ENCODE measurements at places on chromosomes 7 and 10.
A peak's percentile ranks its signal among the peaks of the same experiment; 100 is the strongest.

- DNase-seq, result no peak
Measured at GRCh38 chr10:102534333-102534732, 30.6 kb downstream of the SUFU start.

- no peak for DNase-seq
Measured at GRCh38 chr10:25072786-25073185, 56.4 kb downstream of the THNSL1 start.

GRCh38 chr7:81783818-81784217, 14.0 kb upstream of the HGF start:
- no peak for DNase-seq

DNA sequence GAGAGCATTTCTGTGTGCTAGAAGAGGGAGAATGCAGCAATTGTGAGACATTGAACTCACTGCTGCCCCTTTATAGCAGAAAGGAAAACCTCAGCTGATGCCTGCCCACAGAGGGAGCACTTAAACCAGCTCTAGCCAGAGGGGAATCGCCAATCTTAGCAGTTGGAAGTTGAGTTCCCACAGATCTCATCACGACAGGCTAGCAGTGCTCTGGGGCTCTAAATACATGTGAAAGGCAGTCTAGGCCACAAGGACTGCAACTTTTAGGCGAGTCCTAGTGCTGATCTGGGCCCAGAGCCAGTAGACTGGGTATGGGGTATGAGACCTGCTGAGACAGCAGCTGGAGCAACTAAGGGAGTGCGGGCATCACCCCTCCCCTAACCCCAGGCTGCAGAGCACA, 25.2 kb upstream of the PRR15 start:
- DNase-seq, result no peak

GRCh38 chr10:84542522-84543490, 214.4 kb downstream of the CCSER2 start:
- no peak for DNase-seq

DNA sequence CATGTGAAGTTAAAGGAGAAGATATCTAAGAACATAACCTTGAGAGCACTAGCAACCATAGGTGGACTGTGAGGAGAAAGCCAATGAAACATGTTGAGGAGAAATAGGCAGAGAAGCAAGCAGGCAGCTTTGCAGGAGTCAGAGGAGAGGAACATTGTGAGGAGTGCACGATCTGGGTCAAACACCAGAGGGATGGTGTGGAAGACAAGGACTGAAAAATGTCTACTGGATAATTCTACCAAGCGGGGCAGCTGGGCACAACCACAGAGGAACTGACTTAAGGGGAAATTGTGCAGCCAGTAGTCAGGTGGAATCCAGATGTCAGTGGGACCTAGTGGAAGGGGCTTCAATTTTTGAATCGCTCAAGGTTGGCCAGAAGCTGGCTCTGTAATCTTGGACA, 111.9 kb upstream of the LANCL2 start:
- no peak for DNase-seq

DNA sequence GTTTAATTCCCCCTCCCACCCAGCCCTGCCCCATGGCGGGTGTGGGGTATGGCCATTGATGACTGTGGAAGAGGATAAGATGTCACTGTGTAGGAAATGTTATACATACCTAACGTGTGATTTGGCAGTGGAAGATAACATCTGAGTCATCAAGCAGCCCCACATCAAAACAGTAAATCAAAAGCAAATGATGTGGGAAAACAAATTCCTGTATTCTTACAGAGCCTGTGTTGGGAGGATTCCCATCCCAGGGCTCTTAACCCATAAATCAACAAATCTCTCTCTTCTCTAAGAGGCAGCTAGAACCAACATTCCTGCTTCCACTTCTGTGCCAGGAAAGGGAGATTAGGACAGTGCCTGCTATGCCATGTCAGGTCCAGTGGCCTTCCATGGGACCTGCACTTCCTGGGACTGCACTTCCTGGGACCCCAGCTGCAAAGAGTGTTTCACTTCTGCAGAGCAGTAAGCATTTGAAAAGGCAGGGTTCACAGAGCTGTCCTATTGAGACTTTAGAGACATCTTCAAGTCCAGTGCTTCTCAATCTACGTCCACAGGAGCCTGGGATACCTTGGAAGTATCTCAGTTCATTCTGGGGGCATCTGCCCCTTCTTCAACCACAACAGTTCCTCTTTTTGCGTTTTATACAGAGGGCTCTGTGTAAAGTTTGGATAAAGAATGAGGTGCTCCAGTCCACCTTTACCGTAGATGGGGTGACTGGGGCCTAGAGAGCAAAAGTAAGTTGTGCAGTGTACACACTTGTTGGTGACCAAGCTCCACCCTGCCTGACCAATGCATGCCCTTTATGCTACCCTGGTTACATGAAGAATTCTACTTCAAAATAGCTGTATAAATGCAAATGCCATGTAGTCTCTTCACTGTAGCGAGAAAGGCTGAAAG, 45.7 kb downstream of the ATXN7L1 start:
- DNase-seq, result peak; percentile 95

DNA sequence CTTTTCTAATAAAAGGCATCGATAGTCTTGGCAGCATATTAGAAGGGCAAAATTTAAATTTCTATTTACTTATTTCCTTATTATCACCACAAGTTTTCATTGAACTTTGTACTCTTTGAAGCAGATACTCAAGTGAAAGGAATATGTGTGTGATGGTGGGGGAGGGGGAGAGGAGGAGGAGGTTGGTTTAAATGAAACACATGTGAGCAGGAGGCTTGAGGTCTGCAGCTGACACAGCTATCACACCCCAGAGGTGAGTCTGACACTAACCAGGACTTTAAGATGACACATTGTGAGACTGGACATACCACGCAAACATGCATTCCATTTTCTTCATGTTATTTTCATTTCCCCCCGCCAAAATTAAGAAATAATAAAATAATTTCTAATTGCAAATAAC, 63.3 kb downstream of the CTTNBP2 start:
- DNase-seq, result no peak

GRCh38 chr7:38880035-38880434, 29.0 kb downstream of the VPS41 start:
- DNase-seq, result no peak

- no peak for DNase-seq
Measured at GRCh38 chr7:114530057-114530611, 115.5 kb downstream of the FOXP2 start.

GRCh38 chr7:2870471-2870931, 26.4 kb upstream of the GNA12 start:
- no peak for DNase-seq

DNA sequence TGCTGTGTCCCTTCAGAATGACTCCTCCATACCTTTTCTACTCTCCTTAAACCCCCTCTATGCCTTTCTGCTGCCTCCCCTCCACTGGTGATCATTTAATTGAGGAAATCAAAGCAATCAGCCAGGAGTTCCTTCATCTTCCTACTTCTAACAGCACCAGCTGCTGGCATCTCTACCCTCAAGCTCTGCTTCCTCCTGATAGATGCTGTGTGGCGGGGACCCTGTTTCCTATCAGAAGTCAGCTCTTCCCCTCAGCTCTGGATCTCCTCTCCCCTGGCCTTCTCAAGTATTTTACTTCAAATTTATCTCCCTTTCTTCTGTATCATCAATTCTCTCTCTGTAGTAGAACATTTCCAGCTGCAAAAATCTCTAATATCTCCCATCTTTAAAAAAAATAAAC, 183.7 kb downstream of the ELMO1 start:
- DNase-seq, result no peak

GRCh38 chr10:71725998-71726579, 6.5 kb upstream of the C10orf105 start:
- DNase-seq, result no peak

DNA sequence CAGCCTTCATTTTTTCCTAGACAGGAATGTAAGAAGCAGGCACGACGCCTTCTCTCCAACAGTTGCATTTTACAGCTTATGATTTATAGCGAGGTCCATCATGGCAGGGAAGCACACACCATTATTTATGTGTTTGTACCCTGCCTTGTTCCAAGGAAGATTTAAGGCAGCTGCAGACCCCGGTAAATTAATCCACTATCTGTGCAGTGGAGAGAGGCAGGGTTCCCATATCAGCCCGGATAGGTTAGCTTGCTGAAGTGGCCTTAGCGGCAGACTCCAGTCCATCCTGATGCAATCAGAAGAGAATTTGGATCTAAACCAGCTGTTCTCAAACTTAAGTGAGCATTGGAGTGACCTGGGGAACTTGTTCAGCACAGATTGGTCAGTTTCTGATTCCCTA, 359.4 kb downstream of the GALNT17 start:
- DNase-seq, result no peak

DNA sequence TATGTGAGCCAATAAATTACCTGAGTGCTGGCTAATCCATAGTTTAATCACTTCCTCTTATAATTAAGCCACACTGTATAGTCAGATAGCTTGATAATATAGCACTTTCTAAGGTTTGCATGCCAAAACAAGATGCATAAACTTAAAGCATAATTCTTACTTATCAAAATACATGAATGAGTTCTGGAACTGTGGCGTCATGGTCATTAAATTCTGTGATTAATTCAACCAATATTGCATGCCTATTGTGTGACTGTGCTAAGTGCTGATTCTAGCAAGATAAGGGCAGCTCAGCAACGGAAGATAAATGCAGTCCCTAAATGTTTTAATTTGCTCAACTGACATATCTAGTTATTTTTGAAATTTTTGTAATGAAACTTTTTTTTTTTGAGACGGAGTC, 29.7 kb downstream of the HOXA1 start:
- DNase-seq, result peak; percentile 24

DNA sequence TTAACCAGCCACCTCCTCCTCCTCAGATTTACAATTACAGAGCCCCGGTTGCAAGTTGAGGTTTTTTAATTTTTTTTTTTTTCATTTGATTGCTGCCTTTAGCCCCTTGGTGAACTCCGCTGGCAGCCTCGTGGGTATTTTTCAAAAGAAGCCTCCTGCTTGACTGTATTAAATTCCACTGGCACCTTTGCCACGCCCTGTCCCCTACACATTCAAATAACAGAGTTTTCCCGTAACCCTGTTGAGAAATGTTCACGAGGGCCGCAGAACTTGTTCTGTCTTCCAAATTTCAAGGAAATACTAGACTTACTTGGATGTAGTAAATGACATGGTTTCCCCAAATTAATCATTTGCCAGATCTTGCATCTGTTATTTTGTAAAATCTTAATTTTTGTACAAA, 167.0 kb downstream of the ARID5B start:
- no peak for DNase-seq

- DNase-seq, result no peak
Measured at GRCh38 chr7:16233517-16233916, 187.8 kb downstream of the CRPPA start.

- no peak for DNase-seq
Measured at GRCh38 chr10:88028072-88028471, 164.6 kb downstream of the PTEN start.

- DNase-seq, result peak; percentile 90
Measured at GRCh38 chr10:114779803-114780576, 41.6 kb upstream of the FHIP2A start.

GRCh38 chr7:48213226-48213625, 42.0 kb downstream of the ABCA13 start:
- DNase-seq, result no peak

- no peak for DNase-seq
Measured at GRCh38 chr7:105187302-105188169, 173.5 kb downstream of the KMT2E start.

GRCh38 chr10:103663802-103664201, 170.3 kb downstream of the NEURL1 start:
- no peak for DNase-seq

- DNase-seq, result no peak
Measured at GRCh38 chr10:6583447-6583846, 3.4 kb upstream of the PRKCQ start.

- DNase-seq, result no peak
Measured at GRCh38 chr10:119535837-119536507, 6.5 kb downstream of the RGS10 start.

DNA sequence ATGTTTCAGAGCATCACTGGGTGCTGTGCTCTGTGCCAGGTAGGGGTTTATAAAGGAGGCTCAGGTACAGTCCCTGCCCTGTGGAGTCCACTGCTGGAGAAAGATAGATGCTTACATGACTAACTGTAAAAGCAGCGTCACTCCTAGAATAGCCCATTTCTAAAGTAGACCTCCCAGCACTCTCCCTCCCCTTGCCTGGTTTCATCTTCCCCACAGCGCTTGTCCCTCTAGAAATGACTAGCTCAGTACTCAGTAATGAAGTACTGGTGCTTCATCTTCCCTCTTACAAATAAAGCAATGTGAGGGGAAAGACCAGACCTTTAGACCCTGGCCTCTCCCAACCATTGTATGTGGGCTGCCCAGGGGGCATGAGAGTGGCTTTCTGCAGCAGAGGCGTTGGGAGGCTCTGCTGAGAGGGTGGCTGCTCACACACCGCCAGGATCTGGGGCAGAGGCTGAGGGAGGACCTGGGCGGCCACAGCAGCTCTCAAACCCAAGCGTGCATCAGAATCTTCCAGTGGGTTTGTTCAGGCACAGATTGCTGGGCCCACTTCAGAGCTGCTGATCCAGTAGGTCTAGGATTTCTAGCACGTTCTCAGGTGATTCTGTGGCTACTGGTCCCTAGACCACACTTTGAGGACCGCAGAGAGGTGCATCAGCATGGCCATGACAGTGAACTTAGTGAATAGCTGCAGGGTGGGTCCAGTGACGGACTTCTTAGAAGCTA, 110.3 kb upstream of the ANLN start:
- DNase-seq, result no peak

DNA sequence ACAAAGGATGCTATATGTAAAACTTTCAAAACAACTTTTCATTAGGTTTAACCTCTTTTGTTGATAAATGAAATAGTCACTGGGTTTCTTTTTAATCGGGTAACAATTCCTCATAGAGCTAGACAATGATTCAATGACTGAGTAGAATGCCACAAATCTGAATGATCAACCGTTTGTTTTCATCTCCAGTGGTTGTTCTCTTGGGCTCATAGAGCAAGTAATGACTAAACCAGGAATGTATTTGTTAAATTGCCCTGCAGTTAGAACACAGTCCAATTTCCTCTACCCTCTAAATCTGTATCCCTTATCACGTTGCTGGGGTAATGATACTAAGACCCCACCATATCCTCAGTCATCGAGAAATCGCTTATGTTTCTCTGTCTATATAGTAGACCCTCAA, 40.0 kb downstream of the CNNM1 start:
- no peak for DNase-seq

DNA sequence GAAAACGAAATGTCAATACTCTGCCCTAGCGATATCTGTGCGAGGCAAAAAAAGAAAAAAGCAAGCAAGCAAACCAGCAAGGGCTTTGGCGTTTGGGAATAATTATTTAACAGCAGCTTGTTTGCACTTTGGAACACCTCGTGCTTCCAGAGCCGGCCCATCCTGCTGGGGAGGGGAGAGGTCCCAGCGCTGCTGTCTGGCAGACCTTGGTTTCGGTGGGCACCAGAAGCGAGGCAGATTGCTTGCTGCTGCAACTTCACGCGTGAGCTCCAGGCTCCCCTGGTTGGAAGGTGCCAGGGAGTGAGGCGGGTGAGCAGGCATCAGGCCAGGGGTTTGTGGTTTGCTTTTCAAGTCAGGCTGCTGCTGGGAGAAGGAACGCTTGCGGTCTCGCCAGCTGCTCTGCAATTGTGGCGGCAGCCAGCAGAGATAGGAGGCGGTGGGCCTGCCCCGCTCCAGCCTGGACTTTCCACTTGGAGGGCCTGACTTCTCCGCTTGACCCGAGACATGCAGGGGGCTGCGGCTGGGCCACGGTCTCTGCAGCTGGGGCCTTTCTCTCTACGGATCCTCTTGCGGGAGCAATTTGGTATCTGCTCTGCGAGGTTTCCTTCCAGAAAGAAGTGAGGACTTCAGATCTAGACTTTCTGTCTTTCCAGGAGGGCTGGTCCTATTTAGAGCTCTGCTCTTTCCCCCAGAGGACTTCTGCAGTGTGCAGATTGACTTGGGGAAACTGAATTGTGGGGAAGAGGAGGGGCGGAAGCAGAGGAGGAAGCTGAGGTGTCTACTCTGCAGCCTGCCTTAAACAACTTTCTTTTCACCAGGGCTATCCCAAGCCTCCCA, 131.4 kb downstream of the PRPF18 start:
- DNase-seq, result no peak
